ENCODE measurements at places on chromosomes 7 and 10.

GRCh38 chr10:128421371-128422160 is 295.3 kb upstream of the MKI67 start:
- DNase-seq = no peak

- DNase-seq = no peak
Observed at GRCh38 chr7:110119883-110120581, 970.9 kb upstream of the LRRN3 start.

GRCh38 chr7:19919261-19920095 is 146.1 kb upstream of the TMEM196 start:
- no peak for DNase-seq

DNA sequence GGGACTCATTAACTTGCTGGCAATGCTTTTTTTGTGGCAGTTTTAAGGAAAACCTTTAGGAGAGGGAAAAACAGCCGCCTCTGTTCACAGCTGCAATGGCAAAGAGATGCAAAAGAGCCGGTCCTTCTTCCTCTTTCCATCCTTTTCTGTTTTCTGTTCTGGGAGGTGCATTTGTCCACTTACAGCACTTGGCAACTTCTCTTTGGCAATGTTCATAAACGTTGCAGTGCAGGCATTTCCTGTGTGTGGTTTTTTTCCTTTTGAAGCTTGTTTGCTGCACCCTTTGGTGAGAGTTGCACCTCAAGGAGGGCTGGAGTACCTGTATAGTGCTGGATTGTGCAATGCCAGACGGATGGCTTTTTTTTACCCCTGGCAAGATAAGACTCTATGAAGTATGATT is 53.9 kb upstream of the HABP2 start:
- no peak for DNase-seq

- DNase-seq = no peak
Observed at GRCh38 chr7:124168616-124169015, 135.7 kb upstream of the TMEM229A start.

DNA sequence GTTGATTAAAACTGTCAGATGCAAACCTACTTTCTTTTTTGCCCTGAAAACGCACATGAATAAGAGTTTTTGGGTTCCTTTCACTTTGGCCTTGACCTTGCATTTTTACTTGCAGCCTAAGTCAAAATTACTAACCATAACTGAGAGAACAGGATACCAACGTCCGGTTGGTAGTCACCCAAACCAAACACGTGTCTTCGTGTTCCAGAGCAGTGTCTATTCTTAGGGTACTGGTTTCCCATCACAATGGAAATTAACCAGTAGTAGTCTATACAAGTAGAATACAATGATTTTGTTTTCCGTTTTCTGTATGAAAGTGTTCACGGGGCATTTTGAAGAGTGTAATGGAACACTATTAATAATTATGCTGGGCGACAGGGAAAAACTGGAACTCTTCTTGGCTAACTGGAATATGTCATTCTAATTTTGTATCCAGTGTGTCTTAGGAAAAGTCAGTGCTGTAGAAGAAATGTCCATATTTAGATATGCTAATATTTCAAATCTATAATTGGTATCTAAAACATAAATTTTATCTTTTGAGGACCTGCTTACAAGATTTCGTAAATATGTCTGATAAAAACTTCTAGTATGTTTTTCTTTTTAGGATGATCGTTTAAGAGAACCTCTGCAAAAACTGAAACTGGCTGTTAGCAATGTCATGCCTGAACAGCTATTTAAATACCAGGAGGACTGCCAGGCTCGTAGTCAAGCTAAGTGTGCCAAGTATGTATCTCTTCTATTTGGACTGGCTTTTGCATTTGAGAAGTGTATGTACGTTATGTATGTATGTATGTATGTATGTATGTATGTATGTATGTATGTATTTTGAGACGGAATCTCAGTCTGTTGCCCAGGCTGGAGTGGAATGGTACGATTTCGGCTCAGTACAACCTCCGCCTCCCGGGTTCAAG is 40.9 kb downstream of the UBN2 start:
- DNase-seq = no peak

GRCh38 chr10:26931223-26931622 is 70.5 kb upstream of the ABI1 start:
- no peak for DNase-seq

GRCh38 chr10:44071479-44071878 is 313.4 kb downstream of the CXCL12 start:
- no peak for DNase-seq

- DNase-seq = no peak
Observed at GRCh38 chr7:148688526-148688925, 10.2 kb upstream of the CUL1 start.

DNA sequence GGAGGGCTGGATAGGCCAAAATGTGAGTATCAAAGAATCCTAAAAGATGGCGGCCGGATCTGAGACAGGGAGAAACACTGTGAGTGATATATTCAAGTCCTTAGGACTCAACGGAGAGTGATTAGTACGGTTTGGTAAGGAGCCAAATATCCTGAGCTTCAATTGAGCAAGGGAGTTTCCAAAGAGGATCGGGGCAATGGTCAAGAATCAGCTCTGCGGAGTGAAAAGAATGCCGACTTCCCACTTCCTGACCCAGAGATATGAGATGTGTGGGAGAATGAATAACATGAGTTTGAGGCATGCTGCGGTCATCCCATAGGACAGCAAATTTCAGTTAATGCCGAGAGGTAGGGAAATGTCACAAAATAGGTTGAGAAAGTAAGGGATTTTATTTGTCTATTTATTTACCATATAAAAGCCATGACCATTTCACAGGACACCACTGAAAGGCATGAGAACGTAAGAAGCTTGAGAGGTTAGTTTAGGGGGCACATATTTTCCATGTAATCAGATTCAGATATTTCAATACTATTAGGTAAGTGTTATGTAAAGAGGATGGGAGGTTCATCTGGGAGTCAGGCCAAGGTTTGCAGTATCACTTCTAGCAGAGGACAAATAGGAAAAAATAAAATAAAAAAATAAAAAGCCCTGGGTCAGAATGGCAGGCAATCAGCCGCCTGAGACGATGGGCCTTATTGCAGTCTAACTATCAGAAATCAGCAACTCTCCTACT is 165.6 kb downstream of the HGF start:
- DNase-seq = no peak

DNA sequence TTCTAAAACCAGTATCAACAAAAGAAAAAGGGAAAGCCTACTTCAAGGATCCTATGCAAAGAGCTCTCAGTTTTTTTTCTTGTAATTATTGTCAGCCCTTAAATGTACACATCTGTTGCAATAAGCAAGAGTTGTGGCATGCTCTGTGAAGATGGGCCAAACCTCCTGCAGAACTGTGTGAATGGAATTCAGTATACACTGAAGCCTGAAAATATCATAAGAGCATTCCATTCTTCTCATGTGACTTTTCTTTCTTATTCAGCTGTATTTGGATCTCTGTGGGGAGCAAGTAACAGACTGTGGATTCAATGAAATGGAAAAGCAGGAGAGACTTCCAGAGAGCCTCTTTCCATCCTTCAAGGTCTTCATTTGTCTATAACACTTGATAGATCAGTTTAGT is 130.7 kb downstream of the SAMD9 start:
- no peak for DNase-seq

GRCh38 chr10:86592413-86592812 is 61.9 kb upstream of the OPN4 start:
- no peak for DNase-seq

GRCh38 chr10:92131275-92131820 is 159.5 kb downstream of the CPEB3 start:
- DNase-seq = no peak

DNA sequence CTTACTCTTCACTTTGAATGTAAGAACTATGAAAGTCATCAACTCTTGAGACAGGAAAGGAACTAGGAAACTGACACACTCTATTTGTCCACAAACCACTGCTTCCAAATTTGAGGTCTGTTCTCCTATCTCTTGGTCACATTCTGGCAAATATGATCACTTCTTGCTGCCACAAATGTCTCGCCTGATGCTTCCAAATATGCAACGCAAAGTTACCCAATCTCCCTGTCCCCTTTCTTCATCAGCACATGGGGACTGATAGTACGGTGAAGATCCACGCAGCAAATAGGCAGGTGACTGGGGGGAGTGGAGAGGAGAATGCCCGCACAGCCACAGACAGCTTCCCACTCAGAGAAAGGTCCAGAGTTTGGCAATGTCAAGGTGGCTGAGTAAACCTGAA is 92.6 kb upstream of the TCF7L2 start:
- DNase-seq = no peak

- no peak for DNase-seq
Observed at GRCh38 chr10:93096901-93097300, 23.2 kb downstream of the CYP26A1 start.

DNA sequence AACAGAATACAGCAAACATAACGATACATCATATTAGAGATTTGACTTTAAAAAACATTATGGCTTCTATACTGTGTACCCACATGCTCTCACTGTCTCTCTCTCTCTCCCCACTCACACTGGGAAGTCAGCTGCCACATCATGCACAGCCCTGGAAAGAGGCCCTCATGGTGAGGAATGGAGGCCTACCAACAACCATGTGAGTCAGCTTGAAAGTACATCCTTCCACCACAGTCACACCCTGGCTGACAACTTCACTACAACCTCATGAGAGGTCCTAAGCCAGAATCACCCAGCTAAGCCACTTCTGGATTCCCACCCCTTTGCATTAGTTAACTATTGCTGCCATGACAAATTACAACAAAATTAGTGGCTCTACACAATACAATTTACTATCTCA is 23.3 kb upstream of the GPR22 start:
- no peak for DNase-seq
